ENCODE measurements at places on chromosomes 1 and 21.

DNA sequence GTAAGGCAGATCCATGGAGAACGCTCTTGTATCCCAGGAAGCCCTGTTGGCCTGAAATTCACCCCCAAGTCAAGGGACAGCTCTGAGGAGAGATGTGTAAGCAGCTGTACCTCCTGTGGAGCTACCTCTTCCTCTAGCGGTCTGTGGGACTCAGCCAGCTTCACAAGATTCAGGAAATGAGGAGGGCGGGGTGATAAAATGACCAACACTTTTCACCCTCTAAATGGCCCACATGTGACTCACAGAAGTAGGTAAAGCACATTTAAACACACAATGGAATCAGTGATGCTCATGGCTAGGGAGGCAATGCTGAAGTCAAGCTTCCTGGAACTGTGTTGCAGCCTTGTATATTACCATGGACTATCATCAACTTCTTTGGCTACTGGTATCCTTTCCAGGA is at the start of gene SH2D1B:
SH2D1B (minus strand) TSS at position 135 of the 400 bp plus-strand sequence; CDS start at position 15, 120 bp downstream.
- no peak for DNase-seq

DNA sequence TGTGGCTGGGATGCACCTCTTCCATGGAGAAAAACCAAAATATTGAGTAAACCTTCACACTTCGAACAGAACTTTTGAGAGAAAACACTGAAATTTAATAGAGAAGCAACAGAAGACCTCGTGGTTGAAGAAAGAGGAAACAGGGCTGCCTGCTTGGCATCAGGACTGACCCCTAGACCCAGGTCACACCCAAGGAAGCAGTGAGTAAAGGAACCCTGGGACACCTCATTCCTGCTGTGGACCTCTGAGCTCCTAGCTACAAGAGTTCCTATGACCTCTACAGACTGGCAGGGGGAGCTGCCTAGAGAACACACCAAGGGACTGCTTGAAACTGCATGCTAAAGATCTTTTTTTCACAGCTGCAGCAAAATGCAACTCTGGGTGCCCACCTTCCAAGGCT is 67.8 kb downstream of the FASLG start:
- DNase-seq = no peak

- DNase-seq = no peak
Observed at GRCh38 chr1:234997896-234998741, 130.5 kb downstream of the TOMM20 start.

- no peak for DNase-seq
Observed at GRCh38 chr21:43880111-43880985, 15.3 kb downstream of the AGPAT3 start.

GRCh38 chr1:60831780-60832179 is 250.6 kb upstream of the NFIA start:
- no peak for DNase-seq

DNA sequence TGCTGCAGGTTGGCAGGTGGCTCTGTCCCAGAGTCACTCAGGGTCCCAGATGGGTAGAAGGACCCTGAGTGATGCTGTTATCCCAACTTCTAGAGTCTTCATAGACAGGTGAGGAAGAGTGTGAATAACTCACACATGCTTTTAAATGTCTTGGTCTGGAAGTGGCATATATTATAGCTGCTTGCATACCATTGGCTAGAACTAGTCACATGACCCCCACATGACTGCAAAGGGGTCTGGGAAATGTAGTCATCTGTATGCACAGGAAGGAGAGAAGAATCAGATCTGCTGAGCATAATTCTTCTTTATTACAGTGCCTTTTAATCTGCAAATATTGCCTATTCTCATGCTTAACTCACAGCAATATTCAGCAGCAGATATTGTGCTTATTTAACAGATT is 28.2 kb upstream of the KLHDC7A start:
- DNase-seq = peak; percentile 13

DNA sequence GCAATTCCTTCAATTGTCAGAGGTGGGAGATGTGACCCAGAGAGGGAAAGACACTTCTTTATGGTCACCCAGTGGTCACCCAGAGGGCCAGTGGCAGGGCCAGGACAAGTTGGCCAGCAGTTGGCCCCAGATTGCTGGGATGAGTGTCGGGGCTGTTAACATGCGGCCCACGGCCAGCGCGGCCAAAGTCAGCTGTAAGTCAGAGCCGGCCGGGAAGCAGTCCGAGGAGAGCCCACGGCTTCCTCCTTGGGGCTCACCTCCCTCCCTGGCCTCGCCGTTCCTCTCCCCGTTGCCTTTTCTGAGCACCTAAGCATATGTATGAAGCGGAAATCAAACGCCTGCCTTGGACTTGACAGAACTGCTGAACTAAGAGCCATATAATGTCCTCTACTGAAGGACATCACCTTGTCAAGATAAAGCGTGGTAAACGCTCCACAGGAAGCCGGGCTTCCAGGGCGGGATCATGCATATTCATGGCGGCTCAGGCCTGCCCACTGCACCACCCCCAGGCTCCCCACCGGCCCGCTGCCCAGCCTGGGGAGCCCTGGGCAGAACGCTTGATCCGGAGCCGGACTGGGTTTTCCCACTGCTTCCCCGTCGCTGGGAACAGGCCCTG is 245.4 kb upstream of the POU3F1 start:
- no peak for DNase-seq

DNA sequence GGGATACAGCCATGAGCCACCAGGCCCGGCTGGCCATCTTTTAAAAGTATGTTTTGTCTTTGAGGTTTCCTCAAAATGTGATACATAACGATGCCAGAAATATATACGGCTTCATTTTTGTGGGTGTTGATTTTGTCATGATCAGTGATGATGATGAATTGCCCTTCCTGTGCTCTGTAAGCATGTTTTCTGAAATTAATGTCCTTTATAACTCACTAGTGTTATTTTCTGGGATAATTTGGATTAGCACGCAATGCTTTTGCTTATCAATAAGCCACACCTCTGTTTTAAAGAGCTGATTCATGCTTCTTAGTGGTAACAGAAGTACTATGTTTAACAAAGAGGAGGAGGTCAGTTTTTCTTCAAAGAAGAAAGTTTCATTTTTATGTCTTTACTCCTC is 25.6 kb downstream of the PHACTR4 start:
- DNase-seq = no peak

All from GM12864 (cell line).